T follicular helper cell (primary cell): ENCODE measurements at places on chromosomes 7 and 10.

DNA sequence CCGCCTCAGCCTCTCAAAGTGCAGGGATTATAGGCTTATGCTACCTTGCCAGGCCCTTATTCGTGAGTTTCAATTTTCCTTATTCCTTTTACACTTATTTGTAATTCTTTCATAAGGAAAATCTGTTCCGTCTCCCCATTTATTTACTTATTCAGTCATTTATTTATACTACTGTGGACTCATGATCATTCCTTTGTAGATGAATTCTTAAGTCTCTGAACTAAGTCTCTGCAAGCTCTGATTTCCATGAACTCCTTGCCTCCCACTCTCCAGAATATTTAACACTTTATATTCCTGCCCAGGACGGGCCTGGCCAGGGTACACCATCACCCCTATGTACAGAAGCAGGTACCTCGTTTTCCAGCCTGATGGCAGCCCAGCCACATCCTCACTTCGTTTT is 39.4 kb downstream of the PFKFB3 start:
- DNase-seq, result no peak

DNA sequence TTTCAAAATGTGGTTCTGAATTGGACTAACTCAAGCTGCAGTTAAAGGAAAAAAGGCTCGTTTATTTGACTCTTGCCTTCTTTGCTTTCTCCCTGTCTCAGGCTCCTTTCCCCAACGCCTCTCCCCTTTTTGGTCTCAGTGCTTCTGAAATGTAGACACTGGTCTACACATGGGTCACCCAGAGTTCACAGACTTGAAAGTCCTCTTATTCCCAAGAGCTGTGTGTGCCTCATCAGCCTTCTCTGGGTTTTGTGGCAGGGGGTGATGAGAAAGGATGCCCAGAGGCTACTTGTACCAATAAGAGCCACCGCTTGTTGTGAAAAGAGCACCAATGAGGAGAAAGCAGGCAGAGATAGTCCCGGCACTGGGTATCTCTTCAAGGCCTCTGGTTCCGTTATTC is 125.7 kb downstream of the BICC1 start:
- DNase-seq, result no peak

- peak; percentile 45 for DNase-seq
These were observed 615 bp downstream of the THAP5 start for GRCh38 chr7:108568801-108569380.

GRCh38 chr7:16646472-16647072 is 591 bp downstream of the BZW2 start:
- DNase-seq, result no peak

GRCh38 chr10:58514111-58514770 is 1.6 kb downstream of the BICC1 start:
- DNase-seq, result no peak

GRCh38 chr7:142797391-142798377 is 26.9 kb downstream of the PRSS2 start:
- no peak for DNase-seq

- no peak for DNase-seq
These were observed 1.6 kb downstream of the DLX6 start for GRCh38 chr7:97006816-97007582.
